ENCODE measurements at places on chromosomes 7 and 10. TPM values are rescaled to one million over a fixed set of nuclear protein-coding genes. Genes with fewer than 3 reads are reported as not detected.

GRCh38 chr7:65827366-65827765 lies 45.5 kb upstream of the VKORC1L1 start:
- H3K27me3 ChIP-seq, result no peaks in the 10 kb centered on the region
- H3K27ac ChIP-seq, result no peak overlapping the region
- H3K36me3 ChIP-seq, result no peaks in the 10 kb centered on the region
- no peaks in the 10 kb centered on the region for H3K4me1 ChIP-seq
- H3K4me3 ChIP-seq, result no peak overlapping the region

DNA sequence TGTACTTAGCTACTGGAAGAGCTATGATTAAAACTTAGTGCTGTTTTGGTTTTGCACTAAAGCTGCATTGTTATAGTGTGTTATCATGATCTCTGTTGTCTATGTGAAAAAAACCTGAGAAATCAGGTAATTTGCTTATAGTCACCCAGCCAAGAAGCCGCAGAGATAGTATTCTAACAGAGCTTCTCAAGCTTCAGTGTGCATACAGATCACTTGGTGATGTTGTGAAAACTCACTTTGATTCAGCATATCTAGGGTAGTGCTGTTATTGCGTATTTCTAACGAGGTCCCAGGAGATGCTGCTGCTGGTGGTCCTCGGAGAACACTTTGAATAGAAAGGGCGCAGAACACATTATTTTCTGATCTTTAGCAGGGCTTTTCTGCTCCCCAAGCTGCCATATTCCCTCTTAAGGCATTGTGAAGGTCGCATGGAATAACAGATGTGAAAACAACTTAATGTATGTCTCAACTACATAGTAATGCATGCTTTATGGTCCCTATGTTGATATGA lies 68.4 kb upstream of the PDCD4 start:
- H3K27ac ChIP-seq, result no peak overlapping the region
- no peak overlapping the region for H3K4me3 ChIP-seq
- no peak for DNase-seq
- no peaks in the 10 kb centered on the region for H3K27me3 ChIP-seq
- 0 out of 2 replicates have a peak, but pooled peaks cover 2% of the 10 kb centered on the region for H3K4me1 ChIP-seq
- no peaks in the 10 kb centered on the region for H3K36me3 ChIP-seq

DNA sequence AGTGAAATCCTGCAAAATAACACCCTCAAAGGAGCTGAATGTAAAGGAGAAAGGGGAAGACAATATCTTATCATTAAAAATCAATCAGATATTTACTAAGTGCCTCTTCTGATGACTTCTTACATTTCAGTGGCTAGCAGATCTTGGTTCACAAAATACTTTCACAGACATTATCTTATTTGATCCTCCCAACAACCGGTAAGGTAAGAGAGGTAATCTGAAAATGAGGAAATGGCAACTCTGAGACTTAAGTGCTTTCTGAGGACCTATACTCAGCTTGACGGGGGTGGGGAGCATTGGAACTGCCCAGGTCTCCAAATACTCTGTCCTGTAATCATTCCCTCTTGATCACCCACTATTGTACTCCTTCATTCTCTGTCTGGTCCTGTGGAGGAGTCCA lies 144.6 kb upstream of the MKLN1 start:
- no peaks in the 10 kb centered on the region for H3K36me3 ChIP-seq
- peaks cover 16% of the 10 kb centered on the region for H3K4me1 ChIP-seq
- no peak overlapping the region for H3K27ac ChIP-seq
- H3K27me3 ChIP-seq, result no peaks in the 10 kb centered on the region

DNA sequence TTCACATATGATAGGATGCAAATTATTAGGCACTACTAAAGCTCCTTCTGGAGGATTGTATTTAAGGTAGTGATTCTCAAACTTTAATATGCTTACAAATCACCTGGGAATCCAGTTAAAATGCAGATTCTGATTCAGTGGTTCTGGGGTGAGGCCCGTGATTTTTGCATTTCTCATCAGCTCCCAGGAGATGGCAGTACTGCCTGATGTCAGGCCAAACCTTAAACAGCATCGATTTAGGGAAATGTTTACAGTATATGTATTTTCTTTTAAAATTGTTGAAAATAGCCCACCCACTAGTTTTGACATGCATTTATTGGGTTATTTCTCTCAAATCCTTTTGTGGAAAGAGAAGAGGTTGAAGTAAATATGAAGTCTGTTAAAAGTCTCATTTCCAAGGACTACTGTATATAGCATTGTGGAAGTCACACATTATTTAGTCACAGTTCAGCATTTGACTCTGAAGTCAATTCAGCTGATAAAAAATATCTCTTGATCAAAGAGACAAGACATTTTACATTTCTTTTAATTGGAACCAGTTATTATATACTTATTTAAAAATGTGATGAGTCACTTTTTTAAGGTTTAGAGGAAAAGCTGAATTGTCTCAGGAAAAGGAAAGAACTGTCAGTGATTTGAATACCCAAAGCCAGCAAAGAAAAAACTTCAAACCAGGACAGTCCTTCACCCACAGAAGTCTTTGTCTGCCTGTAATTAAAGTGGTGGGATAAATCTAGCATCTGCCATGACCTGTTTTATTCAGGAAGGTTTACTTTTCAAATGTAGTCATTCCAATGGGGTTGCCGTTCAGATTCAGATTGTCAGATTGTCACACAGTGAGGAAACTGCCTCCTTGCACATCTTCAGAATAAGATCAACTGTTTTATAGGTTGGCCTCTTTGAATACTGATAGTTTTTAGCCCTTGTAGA lies 21.1 kb upstream of the HBP1 start:
- DNase-seq, result peak; percentile 34
- H3K27me3 ChIP-seq, result no peaks in the 10 kb centered on the region
- H3K4me1 ChIP-seq, result peaks cover 17% of the 10 kb centered on the region
- H3K27ac ChIP-seq, result no peak overlapping the region

Gene FRA10AC1
- total RNA-seq, result 21.9 TPM
